Stromal cell of bone marrow (primary cell): ENCODE measurements at places on chromosomes 1 and 21.

DNA sequence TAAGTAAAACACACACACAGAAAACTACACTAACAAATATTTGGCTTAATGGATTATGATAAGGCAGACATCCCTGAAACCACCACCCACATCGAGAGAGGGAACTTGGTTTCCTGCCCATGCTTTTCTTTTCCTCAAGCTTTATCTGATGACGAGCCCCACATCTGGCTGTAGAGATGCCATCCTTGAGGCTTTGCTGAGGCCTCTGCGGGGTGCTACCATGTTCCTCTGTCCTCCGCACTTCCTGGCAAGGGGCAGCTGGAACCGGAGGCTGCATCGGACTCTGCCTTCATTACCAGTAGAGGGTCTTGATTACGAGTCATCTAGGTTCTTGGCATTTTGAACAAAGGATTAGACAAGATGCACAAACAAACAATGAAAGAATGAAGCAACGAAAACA lies 21.7 kb upstream of the C1orf174 start:
- DNase-seq, result no peak

DNA sequence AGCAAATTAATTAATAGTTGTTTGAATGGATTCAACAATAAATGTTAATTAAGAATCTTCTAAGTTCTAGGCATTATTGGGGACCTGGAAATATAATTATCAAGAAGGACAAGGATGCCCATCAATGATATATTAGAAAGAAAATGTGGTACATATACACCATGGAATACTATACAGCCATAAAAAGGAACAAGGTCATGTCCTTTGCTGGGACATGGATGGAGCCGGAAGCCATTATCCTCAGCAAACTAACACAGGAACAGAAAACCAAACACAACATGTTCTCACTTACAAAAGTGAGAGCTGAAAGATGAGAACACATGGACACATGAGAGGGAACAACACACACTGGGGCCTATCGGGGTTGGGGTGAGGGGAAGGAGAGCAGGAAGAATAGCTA lies 141.4 kb upstream of the JUN start:
- no peak for DNase-seq

DNA sequence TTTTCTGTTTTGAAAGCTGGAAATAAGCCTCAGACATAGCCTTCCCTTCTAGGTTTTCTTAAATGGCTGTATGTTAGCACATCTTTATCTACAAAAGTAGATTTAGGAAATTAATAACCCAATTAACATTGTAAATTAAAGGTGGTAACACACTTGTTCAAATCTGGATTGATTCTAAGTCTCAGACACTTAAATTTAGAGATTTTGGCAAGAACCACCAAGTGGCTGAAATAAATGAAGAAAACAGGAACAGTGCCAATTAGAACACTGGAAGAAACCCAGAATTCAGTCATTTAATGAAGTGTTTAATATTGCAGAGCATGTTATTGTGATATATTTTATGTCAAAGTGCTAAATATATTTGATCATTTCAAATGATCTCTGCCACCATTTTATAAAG lies 628.2 kb downstream of the USP25 start:
- no peak for DNase-seq

GRCh38 chr1:199489594-199489993 lies 537.9 kb upstream of the NR5A2 start:
- no peak for DNase-seq

GRCh38 chr1:162366149-162366548 lies 10.5 kb downstream of the SPATA46 start:
- no peak for DNase-seq
